ENCODE measurements at places on chromosomes 2 and 18.

DNA sequence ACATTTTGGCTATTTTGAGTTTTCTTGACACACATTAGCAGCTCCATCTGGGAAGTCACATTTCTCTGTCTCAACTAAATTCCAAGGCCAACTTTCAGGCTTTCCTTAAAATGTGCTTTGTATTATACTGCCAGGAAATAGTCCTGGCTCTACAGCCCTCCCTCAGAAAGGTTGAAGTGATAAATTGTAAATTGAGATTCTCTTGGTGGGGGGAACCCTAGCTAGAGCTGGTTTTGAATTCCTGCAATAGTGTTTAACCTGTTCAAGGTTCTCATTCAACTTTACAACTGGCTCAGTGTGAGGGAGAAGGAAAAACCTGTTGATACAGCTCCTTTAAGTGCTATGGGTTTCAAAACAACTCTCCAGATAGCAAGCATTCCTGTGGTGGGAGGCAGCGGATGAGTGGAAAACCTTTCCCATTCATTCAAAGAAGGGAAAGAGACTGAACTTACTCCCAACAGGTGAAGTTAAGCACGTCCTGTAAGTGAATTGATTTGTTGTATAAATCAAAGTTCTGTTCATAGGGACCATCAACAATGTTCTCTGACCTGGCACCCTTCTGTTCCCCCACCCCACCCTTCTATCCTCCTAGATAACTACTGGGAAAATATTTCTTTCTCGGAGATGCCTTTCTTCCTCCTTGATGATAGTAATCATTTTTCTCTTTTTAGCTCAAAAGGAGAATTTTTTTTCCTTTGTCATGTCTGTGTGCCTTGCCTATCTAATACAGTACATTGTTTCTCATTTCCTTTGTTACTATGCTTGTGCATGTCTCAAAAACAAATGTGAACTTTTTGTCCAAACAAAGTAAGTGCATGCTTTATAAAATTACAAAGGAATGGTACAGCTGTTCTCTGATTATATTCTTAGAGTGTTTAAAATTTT is 44.2 kb upstream of the SLC39A10 start:
- no peak for DNase-seq

DNA sequence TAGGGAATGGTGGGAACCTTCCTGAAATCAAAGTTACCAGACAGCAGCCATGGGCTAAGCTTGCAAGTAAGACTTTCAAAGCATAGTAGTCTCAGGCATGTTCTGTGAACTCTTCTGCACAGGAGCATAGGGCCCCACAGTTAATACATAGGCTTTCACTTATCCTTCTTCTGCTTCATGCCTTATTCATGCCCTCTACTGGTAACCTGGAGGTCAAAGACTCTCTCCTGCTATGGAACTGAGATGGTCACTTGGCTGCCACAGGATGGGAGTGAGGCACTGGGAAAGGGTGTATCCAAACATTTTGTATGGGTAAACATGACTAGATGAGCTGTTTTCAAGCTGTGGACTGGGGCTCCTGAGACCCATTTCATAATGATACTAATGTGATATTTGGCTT is 49.1 kb upstream of the ZNF638 start:
- no peak for DNase-seq

DNA sequence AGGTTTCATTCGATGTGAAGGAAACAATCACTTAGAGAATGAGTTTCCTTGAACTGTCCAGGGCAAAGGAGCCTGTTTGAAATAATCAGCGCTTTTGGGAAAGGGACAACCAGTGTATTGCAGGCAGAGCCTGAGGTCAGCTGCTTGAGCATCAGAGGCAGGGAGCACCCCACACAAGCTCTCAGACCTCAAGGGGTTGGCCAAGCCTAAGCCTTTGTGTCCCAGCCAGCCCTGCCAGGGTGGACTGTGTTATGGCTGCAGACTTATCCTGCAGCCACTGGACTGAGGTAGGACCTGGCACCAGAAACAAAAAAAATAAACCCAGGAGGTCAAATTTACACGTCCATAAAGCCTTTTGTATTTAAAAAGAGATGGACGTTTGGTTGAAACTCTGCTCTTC is 228.3 kb downstream of the SEPTIN10 start:
- no peak for DNase-seq

- DNase-seq, result no peak
Measured at GRCh38 chr2:142873831-142874287, 3.6 kb upstream of the KYNU start.

- no peak for DNase-seq
Measured at GRCh38 chr2:165804719-165805118, 10.7 kb upstream of the GALNT3 start.

GRCh38 chr2:155035308-155035707 is 336.8 kb downstream of the KCNJ3 start:
- no peak for DNase-seq

GRCh38 chr18:47248604-47249313 is 2.7 kb downstream of the SKOR2 start:
- no peak for DNase-seq

DNA sequence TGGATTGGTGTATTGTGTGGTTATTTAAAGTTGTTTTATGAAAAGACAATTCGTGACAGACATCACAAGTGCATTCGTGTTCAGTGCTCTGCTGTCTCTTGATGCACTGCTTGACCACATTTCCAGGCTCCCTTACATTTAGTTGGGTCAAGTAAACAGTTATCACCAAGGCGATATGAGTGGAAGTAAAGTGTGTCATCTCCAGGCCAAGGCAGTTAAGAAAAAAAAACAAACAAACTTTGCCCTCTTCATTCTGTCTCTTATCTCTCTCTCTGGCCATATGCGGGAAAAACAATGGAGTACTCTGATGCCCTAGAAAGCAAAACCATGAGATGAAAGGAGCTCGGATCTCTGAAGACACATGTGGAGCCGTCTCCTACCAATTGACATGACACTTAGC is 131.1 kb downstream of the DSEL start:
- DNase-seq, result no peak

DNA sequence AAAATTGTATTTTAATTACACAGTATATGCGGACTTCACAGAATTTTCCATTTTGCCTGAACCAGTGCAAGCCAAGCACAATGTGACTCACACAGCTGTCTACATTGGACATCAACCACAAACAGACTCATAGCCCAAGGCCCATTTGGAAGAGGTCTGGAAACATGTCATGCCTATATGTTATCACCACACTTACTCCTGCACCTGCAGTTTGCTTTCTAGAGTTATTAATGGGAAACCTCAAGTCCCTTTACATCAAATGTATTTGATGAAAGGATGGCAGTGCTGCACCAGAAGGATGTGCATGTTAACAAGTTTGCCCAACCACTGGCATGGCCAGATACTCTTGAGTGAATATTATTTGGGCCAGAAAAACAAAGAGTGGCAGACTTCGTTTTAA is 548.9 kb upstream of the CDH2 start:
- no peak for DNase-seq

DNA sequence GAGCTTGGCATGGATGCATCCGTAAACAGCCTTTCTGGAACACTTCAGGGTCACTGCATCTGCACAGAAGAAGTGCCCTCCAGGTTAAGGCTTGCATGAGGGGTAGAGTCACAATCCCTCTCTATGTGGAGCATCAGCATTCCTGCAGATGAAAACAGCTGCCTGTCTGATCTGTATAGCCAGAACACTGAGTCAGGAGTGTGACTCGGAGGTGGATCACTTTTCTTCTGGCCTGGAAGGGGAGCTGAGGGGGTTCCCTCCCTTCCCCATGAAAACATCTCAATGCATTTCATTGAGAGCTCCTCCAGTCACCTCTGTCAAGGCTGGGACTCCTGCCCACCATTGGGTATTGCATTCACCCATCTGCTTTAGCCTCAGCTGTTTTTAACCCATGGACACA is 72.5 kb upstream of the SERPINE2 start:
- DNase-seq, result no peak

GRCh38 chr2:43438858-43439655 is 156.8 kb downstream of the THADA start:
- no peak for DNase-seq

- no peak for DNase-seq
Measured at GRCh38 chr18:44533071-44533470, 147.6 kb upstream of the SETBP1 start.

DNA sequence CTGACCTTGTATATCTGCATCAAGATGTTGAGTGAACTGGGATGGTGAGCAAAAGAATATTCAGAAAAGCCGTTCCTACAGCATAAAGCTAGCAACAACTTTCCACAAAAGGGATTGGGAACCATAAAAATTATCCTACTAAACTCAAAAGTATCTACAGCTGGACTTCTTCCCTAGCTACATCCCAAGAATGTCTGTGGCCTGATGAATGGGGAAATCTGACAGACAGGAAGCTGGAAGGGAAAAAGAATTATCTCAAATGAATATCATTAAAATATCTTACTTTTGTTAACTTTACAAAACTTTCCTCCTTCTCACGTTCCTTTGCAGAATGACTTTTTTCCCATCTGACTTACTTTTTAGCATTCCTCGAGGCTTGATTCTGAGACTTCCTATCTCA is 150.9 kb downstream of the PDE11A start:
- no peak for DNase-seq

DNA sequence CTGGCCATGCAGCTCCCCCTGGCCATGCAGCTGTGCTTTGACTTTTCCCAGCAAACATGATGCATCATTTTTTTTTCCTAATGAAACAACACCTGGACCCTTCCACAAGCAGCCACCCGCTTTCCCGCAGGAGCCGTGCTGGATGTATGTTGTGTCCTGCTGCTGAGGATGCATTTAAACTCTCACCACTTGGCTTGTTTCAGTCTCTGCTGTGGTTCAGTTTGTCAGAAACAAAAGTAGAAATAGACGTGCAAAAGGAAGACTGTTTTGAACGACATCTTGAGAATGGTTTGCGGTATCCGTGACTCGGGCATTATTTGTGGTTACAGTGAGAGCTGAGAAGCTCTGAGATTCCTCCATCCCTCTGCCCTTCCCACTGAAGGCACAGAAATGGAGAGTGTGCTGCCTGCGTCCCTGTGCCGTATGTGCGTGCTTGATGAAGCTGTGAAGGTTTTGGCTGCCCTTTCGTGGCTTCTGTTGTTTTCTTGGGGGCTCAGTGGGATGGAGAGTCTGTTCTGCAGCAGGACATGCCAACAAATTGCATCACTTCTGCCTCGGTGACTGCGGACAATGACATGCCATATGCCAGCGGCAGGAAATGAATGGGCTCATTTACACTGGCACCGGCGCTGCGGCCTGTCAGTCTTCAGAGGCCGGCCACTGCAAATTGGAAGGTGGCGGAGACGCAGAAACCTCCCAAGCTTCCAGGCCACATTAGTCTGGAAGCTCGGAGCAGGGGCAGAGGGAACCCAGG is 417.7 kb upstream of the SALL3 start:
- DNase-seq, result no peak

- DNase-seq, result no peak
Measured at GRCh38 chr18:76442413-76443171, 52.5 kb downstream of the ZNF516 start.

DNA sequence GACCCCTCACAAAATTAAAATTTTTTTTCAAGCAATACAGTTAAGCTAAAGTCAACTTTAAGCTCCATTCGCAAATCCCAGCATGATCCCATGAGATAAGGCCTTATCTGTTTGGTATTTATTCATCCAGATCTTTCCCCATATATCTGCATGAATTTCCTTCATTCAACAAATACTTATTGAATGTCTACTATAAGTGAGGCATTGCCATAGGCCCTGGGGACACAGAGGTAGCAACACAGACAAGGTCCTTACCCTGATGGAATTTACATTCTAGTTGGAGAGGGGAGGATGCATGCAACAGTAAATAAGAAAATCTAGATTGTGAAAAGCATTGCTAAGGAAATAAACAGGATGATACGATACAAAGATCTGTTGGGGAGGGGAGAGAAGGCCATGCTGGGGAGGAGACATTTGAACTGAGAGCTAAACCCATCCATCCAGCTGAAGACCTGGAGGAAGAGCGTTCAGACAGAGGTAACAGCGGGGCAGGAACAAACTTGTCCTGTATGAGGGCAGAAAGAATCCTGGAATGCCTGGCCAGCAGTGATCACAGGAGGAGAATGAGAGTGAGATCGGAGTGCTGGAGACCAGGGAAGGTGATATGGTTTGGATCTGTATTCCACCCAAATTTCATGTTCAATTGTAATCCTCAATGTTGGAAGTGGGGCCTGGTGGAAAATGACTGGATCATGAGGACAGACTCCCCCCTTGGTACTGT is 71.6 kb downstream of the SDC1 start:
- no peak for DNase-seq

GRCh38 chr2:151114874-151115273 is 146.8 kb downstream of the RBM43 start:
- no peak for DNase-seq

DNA sequence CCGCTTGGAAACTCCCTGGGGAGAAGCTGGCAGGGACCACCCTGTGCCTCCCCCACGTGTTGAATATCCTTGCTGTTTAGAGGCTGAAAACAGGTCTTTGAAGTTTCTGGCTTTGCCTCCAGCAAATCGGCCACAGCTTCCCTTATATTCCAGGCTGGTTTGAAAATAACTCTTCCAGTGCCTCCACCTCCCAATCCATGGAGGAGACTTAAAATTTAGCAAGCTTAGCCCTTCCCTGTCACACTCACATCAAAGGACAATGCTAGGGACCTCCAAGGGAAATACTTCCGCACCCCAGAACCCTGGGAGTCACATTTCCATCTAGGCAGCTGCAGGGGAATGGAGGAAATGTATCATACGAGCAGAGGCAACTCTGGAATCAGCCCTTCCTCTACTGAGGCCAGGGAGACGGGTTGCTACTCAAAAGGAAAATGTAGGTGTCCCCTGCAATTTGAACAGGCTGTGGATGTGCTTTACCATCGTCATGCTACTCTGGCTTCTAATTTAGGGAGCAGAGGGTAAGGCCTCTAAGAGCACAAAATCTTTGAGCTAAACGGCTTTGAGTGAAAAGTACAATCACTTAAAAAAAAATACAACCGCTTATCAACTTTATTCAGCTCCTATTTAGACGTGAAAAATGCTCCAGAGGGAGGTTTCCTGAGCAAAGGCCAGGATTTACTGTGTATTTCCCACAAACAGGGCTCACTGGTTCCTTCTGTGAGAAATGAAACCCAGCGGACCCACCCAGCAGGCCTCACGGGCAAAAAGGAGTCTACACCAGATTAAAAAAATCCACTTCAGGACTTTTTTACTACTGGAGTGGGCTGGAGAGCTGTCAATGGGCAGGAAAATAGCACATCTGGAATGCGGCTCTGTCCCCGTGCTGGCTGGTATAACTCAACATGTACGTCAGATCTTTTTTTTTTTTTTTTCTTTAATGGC is 49.4 kb upstream of the PKDCC start:
- no peak for DNase-seq

- DNase-seq, result no peak
Measured at GRCh38 chr2:67130531-67131256, 266.4 kb upstream of the ETAA1 start.

- DNase-seq, result no peak
Measured at GRCh38 chr18:3233433-3234168, 13.8 kb upstream of the MYOM1 start.

DNA sequence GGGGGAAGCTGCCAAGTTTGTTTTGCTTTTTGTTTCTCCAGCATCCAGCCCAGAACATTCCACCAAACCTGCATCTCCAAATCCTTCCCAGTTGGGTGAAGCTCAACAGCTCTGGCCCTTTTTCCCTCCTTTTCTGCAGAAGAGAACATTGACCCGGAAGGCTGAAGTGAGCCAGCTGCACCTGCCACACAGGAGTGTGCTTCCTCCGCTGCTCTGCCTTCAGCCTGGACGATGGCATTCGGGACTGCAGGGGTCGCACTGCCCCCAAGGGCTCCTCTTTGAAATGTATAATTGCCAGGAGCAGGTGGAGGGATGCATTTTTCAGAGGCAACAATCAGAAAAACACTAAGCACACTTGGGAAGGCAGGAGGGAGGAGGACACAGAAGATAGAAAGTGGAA is 41.8 kb downstream of the ST8SIA5 start:
- no peak for DNase-seq

GRCh38 chr2:134718817-134719814 is at the start of gene TMEM163:
Gene TMEM163, minus strand, starts transcription at chr2:134719000.
- peak; percentile 50 for DNase-seq
